ENCODE measurements at places on chromosomes 2 and 18.

GRCh38 chr2:28705751-28706440 lies 45.7 kb upstream of the PPP1CB start:
- DNase-seq: no peak

GRCh38 chr2:234587341-234588053 lies 90.6 kb upstream of the ARL4C start:
- DNase-seq: no peak

DNA sequence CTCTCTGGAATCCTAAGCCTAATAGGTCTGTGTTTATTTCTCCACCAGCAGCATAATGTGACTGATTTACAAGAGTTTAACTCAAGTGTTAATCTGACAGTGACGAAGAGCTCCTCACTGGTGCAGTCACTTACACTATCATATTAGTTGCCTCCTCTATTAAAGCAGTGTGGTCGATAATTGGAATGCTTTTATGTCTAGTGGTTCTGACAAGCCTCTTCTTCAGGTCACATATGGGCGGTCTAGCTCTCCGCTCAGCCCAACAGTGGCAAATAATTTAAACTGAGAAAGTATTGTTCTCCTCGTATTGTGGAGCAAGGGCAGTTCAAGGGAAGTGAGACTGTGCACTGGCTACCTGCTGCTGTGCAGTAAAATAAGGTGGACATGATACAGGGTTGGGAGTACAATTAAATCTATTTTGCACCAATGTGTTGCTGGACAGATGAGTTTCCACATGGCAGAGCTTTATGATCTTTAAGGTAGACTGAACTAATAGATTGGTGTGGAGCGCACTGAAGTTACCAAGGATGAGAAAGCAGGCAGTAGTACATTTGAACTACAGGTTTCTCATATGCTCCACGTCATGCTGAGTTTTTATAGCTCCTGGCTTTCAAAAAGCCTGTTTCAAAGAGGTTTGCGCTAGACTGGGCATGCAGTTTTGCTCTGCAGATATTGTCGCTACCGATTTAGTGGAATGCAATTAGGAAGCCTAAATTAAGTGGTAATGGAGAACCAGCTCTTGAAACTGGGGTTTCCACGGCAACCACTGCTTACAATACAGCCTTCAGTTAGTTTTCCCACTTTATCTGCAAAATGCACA lies 151.7 kb upstream of the POU3F3 start:
- peak; percentile 27 for DNase-seq

- DNase-seq: no peak
Measured at GRCh38 chr2:216756435-216756834, 61.1 kb upstream of the IGFBP5 start.

- no peak for DNase-seq
Measured at GRCh38 chr2:62511636-62512035, 5.6 kb upstream of the TMEM17 start.

All from bronchial epithelial cell (primary cell).